Astrocyte of the cerebellum (primary cell): ENCODE measurements at places on chromosomes 12 and 14.

DNA sequence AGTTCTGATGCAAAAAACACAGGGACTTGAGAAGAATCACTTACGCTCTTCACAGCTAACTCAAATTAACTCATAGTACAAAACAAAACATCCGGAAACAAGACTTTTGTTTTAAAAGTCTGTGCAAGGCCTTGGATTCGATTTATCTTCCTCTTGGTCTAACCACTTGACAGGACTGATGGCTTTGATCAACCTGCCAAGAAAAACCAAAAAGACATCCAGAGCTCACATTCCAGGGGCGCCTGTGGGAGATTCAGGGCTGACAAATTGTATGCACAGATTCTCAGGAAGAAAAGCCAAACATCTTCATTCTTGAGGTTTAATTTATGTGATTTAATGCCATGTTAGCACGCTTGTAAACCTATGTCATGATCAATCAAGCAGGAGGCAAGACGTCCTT lies 129.1 kb upstream of the TMCC3 start:
- DNase-seq: peak; percentile 96

- DNase-seq: no peak
These were observed 141.9 kb upstream of the BMP4 start for GRCh38 chr14:54098536-54098935.

- no peak for DNase-seq
These were observed 2.2 kb downstream of the ERH start for GRCh38 chr14:69395929-69396328.

DNA sequence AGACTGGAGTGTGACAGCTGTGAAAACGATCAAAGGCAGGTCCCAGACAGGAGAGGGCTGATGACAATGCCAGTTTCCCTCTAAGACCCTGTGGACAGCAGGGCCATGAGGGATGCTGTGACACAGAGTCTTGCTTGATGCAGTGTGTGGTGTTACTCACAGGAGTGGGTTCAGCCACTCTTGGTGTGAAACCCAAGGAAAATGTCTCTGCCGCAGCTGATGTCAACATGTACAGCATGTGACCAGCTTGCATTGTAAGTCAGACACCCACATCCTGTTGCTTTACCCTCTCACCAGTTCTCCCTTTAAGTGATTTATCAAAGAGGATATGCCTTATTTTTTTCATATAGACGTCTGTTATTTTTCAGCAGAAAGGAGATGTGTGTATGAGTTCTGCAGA lies 268.6 kb downstream of the BTG1 start:
- DNase-seq: no peak

DNA sequence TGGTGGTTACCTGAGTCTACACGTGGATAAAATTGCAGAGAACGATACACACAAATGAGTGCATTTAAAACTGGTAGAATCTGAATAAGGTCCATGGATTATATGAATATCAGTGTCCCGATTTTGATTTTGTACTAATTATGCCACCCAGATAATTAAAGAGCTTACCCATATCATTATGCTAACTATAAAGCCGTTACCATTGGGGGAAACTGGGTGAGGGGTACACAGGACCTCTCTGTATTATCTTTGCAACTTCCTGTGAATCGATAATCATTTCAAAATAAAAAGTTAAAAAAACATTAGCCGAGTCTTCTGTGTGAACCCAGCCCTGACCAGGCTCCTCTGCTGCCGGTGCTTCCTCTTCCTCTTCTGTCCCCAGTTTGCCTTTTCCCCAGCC lies 107.1 kb downstream of the SMOC1 start:
- no peak for DNase-seq

GRCh38 chr12:61138415-61138759 lies 1121.8 kb upstream of the USP15 start:
- no peak for DNase-seq

DNA sequence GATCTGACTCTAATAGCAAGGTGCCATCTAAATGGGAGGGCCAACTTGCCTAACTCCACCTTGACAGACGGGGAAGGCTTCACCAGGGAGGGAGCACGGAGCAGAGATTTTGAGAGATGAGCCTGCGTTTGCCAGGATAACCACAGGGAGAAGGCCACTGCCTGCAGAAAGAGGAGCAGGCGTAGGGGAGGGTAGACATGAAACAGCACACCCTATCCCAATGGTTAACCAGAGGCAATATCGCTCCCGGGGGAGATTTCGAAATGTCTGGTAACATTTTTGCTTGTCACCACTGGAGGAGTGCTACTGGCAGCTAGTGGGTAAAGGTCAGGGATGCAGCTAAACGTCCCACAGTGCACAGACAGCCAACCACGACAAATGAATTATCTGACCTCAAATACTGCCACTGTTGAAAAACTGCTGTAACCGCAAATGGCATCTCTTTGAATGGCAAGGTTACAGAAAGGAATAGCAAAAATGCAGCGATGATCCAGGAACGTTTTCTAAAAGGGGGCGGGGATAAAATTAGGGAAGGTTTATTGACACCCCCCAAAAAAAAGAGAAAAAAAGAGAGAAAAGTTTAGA lies 126.0 kb upstream of the ATF7IP start:
- no peak for DNase-seq

- DNase-seq: no peak
These were observed 49.4 kb downstream of the TMTC1 start for GRCh38 chr12:29734305-29734704.

DNA sequence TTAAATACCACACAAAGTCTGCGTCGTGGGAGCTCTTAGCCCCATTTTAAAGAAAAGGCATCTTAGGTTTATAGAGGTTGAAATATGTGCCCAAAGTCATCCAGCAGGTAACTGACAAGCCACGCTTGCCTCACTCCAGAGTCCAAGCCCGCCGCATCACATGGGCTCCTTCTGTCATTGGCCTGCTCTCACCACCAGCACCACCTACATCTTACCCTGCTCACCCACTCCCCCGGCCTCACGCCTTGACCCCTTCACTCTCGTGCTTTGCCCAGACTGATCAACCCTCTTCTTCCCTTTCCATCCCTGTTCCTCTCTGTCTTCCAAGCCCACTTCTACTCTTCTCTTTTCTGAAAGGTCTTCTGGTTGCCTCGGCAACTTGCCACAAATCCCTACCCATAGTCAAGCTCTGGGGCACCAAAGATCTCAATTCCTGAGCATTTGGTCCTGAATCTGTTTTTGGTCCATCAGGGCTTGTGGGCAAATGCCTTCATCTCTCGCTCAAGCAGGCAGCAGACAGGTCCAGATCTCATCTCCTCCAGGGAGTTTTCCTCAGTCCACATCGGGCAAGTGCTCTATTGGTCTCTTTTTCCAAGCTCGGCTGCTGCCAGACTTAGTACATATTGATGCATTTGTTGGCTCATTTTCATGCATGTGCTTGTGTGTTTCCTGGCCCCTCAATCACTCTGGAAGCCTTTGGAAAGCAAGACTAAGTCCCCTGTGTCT lies 3.5 kb upstream of the KRT1 start:
- DNase-seq: no peak

GRCh38 chr14:72818998-72819397 lies 74.9 kb downstream of the DPF3 start:
- no peak for DNase-seq

DNA sequence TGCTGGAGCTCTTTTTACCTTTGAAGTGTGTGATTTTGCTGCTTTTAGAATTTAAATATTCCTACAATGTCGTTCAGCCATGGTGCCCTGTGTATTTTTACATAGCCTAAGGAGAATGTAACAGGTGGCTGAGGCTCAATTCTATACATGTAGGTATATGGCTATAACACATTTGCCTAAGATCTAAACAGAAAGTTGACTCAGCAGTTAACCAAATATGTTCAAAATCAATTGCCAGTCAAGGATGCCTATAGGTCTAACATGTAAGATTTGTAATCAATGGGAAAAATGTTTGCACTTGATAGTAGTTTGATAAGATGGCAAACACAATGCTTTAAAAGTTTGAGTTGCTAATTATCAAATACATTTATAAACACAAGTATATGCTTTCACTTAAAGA lies 8.2 kb downstream of the PAWR start:
- DNase-seq: no peak

DNA sequence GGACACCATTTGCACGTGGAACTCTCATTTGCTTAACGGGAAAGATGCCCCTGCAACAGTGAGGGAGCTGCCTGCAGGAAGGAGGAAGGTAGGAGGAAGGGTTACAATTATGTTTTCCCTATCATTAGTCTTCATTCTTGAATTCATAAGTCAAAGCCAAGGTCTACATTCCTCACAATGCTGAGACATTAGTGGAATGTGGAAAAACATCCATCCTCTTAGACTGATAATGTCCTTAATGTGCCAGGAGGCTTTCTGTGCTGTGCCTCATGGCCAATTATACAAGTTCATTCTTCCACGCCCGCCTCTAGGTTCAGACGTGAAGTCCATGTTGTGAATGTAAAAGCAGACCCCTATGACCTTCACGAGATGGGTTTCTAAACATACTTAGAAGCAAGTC lies 1212.4 kb upstream of the TMEM132C start:
- no peak for DNase-seq

GRCh38 chr12:108457006-108457733 lies 57.9 kb upstream of the FICD start:
- peak; percentile 11 for DNase-seq

DNA sequence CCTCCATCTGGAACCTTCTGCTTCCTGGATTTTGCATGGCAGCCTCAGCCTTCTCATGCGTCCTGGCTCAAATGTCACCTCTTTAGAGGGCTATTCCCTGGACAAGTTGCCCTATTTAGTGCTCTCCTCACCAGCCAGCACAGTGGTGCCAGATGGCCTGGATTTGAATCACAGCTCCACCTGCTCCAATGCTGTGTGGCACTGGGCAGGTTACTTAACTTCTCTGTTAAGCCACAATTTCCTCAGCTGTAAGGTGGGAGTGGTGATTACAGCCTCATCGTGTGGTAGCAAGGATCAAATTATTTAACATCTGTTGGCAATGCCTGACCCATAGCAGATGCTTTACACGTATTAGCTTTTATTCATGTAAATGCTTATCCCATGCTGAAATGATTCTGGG lies 16.7 kb upstream of the POP5 start:
- no peak for DNase-seq

DNA sequence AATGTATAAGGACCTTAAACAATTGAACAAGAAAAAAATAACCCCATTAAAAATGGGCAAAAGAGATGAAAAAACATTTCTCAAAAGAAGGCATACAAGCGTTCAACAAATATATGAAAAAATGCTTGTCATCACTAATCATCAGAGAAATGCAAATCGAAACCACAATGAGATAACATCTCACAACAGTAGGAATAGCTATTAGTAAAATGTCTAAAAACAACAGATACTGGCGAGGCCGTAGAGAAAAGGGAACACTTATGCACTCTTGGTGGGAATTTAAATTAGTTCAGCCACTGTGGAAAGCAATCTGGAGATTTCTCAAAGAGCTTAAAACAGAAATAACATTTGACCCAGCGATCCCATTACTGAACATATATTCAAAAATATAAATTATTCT lies 769.8 kb upstream of the MGAT4C start:
- peak; percentile 0 for DNase-seq

- DNase-seq: no peak
These were observed 2.6 kb downstream of the CRY1 start for GRCh38 chr12:107090711-107091110.

- peak; percentile 22 for DNase-seq
These were observed 150.5 kb upstream of the BCL2L14 start for GRCh38 chr12:11920231-11920630.

- no peak for DNase-seq
These were observed 54.4 kb downstream of the TESC start for GRCh38 chr12:117044790-117045159.

DNA sequence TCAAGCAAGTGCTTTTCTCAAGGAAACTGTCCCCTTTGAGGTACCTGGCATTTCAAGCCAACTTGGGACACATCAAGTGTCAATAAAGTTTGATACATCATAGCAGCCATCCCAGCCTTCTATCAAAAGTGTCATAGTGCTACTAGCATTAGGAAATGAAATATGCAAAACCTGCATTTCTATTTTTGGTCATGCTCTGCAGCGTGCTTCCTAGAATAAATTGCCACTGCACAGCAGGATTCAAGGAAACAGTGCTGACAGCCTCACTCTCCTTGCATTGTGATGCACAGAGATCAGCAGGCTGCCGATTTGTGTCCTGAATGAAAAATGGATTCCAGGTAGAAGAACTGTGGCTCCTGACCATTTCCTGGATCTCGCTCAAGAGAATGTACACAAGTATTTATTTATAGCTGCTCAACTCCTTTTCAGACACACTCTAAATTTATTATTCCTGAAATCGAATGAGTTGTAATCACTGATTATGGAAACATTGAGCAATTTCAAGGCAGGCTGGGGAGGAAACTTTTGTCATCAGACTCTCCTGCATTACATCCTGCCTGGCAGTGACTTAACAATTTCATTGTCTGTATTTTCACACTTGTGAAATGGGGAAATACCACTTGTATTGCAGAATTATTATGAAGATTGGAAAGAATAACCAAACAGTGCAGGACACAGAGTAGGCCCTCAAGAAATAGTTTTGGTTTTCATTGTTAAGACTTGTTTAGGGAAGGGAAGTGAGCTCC lies 120.9 kb downstream of the SLC38A6 start:
- DNase-seq: no peak

DNA sequence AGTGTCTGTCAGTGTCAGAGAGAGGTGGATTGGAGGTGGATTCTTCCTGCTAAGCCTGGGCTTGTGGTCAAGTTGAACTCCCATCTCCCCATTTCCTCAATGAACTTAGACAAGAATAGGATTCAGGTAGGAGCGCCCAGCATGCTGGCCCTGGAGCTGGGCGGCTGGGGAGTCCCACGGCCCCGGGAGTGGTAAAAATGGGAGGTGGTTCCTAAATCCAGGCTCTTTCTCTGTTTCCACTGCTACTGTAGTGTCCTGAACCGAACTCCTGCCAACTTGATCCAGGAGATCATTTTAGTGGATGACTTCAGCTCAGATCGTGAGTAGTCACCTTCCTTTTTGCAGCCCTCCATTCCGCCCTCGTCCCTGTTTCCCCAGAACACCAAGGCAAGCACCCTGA lies 65.1 kb downstream of the GALNT16 start:
- DNase-seq: no peak

- no peak for DNase-seq
These were observed 230.1 kb downstream of the FOXN3 start for GRCh38 chr14:89186856-89187376.

DNA sequence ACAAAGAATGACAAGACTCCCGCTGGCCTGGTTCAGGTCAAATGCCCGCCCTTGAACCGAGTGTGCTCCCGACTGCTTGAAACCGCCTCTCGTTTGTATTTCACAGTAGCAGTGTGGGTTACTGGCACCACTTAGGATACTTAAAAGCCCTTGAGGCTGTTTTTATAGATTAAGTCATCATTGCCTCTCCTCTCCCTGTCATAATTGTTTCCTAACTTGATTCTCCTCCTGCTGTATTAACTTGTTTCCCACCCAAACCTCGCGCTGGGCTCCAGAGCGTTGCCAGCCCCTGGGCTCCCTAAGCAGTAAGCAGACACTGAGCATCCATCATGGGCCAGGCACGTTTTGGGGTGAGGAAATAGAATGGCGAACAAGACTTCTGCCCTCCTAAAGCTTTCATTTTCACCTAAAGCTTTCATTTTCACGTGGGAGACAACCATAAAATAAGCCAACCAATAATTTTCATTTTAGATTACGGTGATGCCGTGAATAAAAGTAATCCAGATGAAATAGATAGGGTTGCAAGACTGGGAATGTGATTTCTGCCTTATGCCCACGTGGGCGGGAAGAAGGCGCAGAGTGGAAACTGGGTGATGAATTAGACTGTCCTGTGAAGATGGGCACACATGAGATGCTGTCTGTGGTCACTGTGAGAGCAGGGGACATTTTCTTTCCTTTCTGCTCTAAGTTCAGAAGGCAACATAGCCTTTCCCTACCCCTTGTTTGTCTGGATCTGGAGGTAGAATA lies 97.5 kb downstream of the PPP2R5C start:
- no peak for DNase-seq
